SK-MEL-5 (cell line): ENCODE measurements at places on chromosomes 4 and X. TPM values are rescaled to one million over a fixed set of nuclear protein-coding genes. Genes with fewer than 3 reads are reported as not detected.

The FRAS1 gene
- total RNA-seq = 0.19 and 0.24 TPM in 2 replicates

The ANAPC10 gene
- total RNA-seq = 18.9 and 22.5 TPM in 2 replicates

The MAPK10 gene
- total RNA-seq = 0.58 and 0.83 TPM in 2 replicates

The EVC2 gene
- total RNA-seq = 0.11 and 0.21 TPM in 2 replicates

The HNRNPD gene
- total RNA-seq = 27.7 and 32.4 TPM in 2 replicates

The CAMK2D gene
- total RNA-seq = 17.2 and 19.3 TPM in 2 replicates

The SSX1 gene
- 0.93 and 1.0 TPM in 2 replicates for total RNA-seq

The ANXA5 gene
- 1,224 and 1,287 TPM in 2 replicates for total RNA-seq

The GDPD2 gene
- total RNA-seq = not detected in 2 replicates

The ADRA2C gene
- total RNA-seq = 14.1 and 15.7 TPM in 2 replicates

The ANXA3 gene
- 16.8 and 18.8 TPM in 2 replicates for total RNA-seq

The TNMD gene
- total RNA-seq = not detected in 2 replicates

The DAPP1 gene
- total RNA-seq = not detected in 2 replicates

The DGKK gene
- 0.03 TPM in 1 of 2 replicates, not detected in the other for total RNA-seq

The TAF7L gene
- total RNA-seq = 1.1 and 3.0 TPM in 2 replicates

The MXRA5 gene
- total RNA-seq = 0.03 TPM in 1 of 2 replicates, not detected in the other

The NAAA gene
- total RNA-seq = 0.16 and 0.80 TPM in 2 replicates

The ARHGAP36 gene
- not detected in 2 replicates for total RNA-seq

The RAB9A gene
- 69.0 and 73.4 TPM in 2 replicates for total RNA-seq

The SPOCK3 gene
- not detected in 2 replicates for total RNA-seq

The TTC29 gene
- not detected in 2 replicates for total RNA-seq

The AREG gene
- 1.2 TPM in 1 of 2 replicates, not detected in the other for total RNA-seq

The IL2RG gene
- total RNA-seq = not detected in 2 replicates

The AWAT2 gene
- total RNA-seq = not detected in 2 replicates

The NHSL2 gene
- 0.08 TPM in 1 of 2 replicates, not detected in the other for total RNA-seq

The GUCY1B1 gene
- 0.18 and 0.69 TPM in 2 replicates for total RNA-seq

The ATP10D gene
- total RNA-seq = 18.2 and 18.5 TPM in 2 replicates

The DKK2 gene
- total RNA-seq = 3.8 and 4.4 TPM in 2 replicates

The SLC2A9 gene
- 0.24 TPM in 1 of 2 replicates, not detected in the other for total RNA-seq

The CASP3 gene
- 33.1 and 38.4 TPM in 2 replicates for total RNA-seq

The TRIM61 gene
- total RNA-seq = not detected in 2 replicates

The MAGEA11 gene
- total RNA-seq = 0.24 and 0.43 TPM in 2 replicates

The PAGE4 gene
- 0.43 TPM in 1 of 2 replicates, not detected in the other for total RNA-seq

The NXF2B gene
- total RNA-seq = 0.13 and 0.16 TPM in 2 replicates

The ALB gene
- 1.2 TPM in 1 of 2 replicates, not detected in the other for total RNA-seq

The HTN3 gene
- 42.2 and 49.0 TPM in 2 replicates for total RNA-seq

The MCF2 gene
- total RNA-seq = 1.7 TPM in 2 replicates

The GABRG1 gene
- 0.03 TPM in 1 of 2 replicates, not detected in the other for total RNA-seq

The ZCCHC12 gene
- total RNA-seq = not detected in 2 replicates

The CFAP99 gene
- not detected in 2 replicates for total RNA-seq

The APEX2 gene
- total RNA-seq = 10.5 and 10.9 TPM in 2 replicates

The ERCC6L gene
- total RNA-seq = 5.5 and 5.8 TPM in 2 replicates

The PAGE2 gene
- not detected in 2 replicates for total RNA-seq

The LRP2BP gene
- total RNA-seq = 0.48 and 0.71 TPM in 2 replicates

The NUDT10 gene
- total RNA-seq = 1.9 and 2.0 TPM in 2 replicates

The ADGRG2 gene
- not detected in 2 replicates for total RNA-seq

The ZDHHC15 gene
- 0.16 TPM in 1 of 2 replicates, not detected in the other for total RNA-seq

The CCDC110 gene
- total RNA-seq = 0.92 and 2.7 TPM in 2 replicates

The TEX13C gene
- 0.11 and 0.21 TPM in 2 replicates for total RNA-seq

The CXorf49 gene
- not detected in 2 replicates for total RNA-seq

The ATXN3L gene
- not detected in 2 replicates for total RNA-seq

The NONO gene
- 496 and 503 TPM in 2 replicates for total RNA-seq

The SRPX2 gene
- total RNA-seq = 0.72 and 1.6 TPM in 2 replicates

The GUCY1A1 gene
- total RNA-seq = 0.08 and 0.24 TPM in 2 replicates
